ENCODE measurements at places on chromosomes 3 and 15.

GRCh38 chr3:98732286-98733052, 30.7 kb upstream of the ST3GAL6 start:
- peak; percentile 69 for DNase-seq

DNA sequence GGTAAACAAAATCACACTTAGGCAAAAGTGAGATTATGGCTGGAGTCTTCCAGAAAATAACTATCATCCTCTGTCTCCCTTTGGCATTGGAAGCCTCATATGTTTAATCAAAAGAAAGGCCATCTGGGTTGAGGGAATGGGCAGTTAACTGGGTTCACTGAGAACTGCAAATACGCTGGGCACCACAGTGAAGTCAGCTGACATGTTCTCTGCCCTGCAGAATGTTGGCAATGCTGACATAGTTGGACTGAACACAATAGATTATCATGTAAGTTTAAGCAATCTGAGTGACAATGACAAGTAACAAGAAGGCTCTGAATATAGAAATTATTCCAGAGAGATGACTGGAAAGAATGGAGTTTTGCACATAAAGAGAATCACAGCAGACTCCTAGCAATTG, 43.8 kb upstream of the SLC25A26 start:
- no peak for DNase-seq

GRCh38 chr3:53350652-53351051, 3.3 kb upstream of the DCP1A start:
- no peak for DNase-seq

GRCh38 chr3:132822266-132822665, 100.1 kb upstream of the NPHP3 start:
- DNase-seq = no peak

DNA sequence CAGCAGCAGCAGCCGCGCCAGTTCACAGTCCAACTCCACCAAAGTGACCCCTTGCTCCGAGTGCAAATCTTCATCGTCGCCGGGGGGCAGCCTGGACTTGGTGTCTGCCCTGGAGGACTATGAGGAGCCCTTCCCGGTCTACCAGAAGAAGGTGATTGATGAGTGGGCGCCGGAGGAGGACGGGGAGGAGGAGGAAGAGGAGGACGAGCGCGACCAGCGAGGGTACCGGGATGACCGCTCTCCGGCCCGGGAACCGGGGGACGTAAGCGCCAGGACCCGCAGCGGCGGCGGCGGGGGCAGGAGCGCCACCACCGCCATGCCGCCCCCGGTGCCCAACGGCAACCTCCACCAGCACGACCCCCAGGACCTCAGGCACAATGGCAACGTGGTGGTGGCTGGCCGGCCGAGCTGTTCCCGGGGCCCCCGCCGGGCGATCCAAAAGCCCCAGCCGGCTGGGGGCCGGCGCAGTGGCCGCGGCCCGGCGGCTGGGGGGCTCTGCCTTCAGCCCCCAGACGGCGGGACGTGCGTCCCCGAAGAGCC, 224.1 kb upstream of the IL12A start:
- no peak for DNase-seq

DNA sequence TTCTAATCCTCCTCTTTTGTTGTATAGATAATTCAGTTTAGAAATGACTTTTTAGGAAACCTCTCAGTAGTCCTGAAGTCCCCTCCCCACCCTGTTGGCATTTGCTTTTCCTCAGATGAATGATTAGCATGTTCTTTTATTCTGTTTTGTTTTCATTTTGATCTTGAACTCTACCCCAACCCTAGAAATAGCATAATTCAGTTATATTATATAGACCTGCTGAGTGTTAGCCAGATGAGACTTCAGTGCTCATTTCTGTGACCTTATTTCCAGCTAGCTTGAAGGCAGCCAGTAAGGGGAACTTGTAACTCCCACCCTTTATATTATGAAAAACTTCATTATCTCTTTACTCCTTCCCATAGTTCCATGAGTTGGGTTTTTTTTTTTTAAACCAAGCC, 41.2 kb downstream of the SNRK start:
- DNase-seq = no peak

GRCh38 chr3:81581966-81582599, 179.4 kb downstream of the GBE1 start:
- DNase-seq = no peak

DNA sequence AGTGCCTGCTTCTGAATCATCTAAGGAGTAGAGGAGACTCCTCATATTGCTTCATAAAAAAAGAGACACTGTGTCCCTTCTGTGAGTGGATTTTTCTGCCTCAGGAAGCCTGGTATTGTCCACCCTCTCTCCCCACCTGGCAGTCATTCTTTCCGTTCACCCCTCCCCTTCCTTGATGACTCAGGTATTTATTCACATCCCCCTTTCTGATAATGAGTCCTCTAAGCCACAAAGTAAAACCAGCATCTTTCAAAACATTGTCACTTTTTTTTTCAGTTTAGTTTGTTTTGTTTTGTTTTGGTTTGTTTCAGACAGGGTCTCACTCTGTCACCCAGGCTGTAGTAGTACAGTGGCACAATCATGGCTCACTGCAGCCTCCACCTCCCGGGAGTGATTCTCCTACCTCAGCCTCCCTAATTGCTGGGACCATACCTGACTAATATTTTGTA, 65.2 kb upstream of the UBE2E1 start:
- no peak for DNase-seq

DNA sequence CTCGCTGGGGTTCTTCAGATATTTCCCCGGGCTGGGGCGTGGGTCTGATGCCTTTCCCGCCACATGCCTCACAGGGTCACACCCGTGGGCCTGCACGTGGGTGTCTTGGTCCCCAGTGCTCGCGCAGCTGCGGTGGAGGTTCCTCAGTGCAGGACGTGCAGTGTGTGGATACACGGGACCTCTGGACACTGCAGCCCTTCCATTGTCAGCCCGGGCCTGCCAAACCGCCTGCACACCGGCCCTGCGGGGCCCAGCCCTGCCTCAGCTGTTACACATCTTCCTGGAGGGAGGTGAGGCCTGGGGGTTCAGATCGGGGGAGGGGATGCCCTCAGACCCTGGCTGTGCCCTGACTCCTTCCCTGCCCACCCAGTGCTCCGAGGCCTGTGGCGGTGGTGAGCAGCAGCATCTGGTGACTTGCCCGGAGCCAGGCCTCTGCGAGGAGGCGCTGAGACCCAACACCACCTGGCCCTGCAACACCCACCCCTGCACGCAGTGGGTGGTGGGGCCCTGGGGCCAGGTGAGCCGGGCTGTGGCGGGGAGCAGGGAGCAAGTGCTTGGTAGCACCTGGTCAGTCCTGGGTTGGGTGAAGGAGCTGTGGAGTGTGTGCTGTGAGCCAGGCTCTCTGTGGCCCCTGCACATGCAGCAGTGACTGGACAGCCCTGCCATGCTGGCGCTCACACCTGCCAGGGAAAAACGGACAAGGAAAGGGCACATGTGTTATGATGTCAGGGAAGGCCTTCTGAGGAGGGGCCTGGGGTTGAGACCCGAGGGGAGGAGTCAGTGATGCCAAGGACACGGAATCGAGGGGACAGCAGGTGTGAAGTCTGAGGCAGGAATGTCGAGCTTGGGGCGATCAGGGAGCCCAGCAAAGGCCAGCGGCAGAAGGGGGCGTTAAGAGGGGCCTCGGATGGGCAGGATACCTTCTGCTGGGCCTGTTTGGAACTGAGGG, 88.9 kb downstream of the TBC1D2B start:
- peak; percentile 44 for DNase-seq

Data from lower lobe of right lung (tissue), 2 donors.